ENCODE measurements at places on chromosomes 12 and 14.

DNA sequence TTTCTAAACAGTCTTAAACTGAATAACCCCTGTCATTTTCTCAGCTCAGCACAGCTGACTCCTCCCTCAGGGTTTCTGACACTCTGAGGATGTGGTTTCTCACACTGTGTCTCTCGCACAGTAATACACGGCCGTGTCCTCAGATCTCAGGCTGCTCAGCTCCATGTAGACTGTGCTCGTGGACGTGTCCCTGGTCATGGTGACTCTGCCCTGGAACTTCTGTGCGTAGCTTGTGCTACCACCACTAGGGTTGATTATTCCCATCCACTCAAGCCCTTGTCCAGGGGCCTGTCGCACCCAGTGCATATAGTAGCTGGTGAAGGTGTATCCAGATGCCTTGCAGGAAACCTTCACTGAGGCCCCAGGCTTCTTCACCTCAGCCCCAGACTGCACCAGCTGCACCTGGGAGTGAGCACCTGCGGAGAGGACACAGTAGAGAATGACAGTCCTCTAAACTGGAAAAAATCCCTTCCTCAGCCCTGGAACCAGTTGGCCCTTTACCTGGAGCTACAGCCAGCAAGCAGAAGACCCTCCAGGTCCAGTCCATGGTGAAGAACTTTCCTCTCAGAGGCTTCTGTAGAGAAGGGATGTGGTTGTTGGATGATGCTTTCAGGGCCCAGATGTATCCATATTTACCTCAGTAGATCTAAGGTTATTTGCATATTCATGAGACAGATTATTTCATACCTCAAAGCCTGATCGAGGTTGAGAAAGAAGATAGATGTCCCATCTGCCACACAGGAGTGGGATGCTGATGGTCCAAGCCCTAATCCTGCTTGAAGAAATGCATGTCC, 984.8 kb downstream of the TMEM121 start:
- H3K27me3 ChIP-seq, result no peaks in the 10 kb centered on the region
- DNase-seq, result peak; percentile 60
- peak overlapping the region; percentile 84 for H3K27ac ChIP-seq
- H3K4me1 ChIP-seq, result peaks cover 70% of the 10 kb centered on the region

DNA sequence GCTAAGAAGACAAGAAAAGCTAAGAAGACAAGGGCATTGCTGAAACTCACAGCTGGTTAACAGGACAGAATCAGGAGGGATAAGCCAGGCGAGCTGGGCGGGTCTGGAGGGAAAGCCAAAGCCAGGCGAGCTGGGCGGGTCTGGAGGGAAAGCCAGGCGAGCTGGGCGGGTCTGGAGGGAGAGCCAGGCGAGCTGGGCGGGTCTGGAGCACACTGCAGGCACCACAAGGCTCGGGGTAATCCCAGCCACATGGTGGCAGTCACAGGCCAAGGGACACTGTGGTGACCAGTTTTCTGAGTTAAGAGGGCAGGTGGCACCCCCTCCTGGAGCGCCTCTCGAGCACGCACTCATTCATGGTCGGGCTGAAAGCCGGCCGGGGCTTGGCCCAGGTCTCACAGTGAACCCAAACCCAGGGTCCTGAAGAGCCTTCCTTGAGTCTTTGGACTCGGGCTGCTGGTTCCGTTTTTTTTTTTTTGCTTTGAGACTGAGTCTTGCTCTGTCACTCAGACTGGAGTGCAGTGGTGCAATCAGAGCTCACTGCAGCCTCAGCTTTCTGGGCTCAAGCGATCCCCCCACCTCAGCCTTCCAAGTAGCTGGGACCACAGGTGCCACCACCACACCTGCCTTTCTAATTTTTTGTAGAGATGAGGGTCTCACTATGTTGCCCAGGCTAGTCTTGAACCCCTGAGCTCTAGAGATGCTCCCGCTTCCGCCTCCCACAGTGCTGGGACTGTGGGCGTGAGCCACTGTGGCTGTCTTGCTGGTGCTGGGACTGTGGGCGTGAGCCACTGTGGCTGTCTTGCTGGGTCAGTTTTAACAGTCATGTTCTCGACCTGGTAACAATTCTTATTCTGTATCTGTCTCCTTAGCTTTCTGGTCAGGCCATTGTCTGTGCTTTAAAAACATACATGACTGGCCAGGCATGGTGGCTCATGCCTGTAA, 40.2 kb downstream of the HSP90AA1 start:
- H3K27me3 ChIP-seq, result no peaks in the 10 kb centered on the region
- H3K4me3 ChIP-seq, result no peak overlapping the region
- peak overlapping the region; percentile 69 for H3K27ac ChIP-seq
- no peaks in the 10 kb centered on the region for H3K4me1 ChIP-seq

DNA sequence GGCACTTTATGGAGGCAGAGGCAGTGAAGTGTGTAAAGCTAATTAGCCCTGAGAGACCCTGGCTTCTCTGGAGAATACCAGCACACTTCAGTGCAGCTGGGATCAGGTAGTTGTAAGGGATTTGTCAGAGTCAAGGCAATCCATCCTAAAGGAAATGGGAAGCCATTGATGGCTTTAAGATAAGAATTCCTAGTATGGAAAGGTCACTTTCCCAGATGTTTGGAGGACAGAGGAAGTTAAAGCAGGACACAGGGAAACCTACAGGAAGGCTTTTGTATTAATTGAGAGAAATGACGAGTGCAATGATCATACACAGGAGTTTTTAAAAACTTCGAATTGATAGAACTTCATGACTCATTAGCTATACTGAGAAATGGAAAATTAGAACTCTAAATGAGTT, 254.4 kb downstream of the SLC16A7 start:
- no peaks in the 10 kb centered on the region for H3K36me3 ChIP-seq
- no peak for DNase-seq
- peaks cover under 1% of the 10 kb centered on the region for H3K27me3 ChIP-seq
- H3K27ac ChIP-seq, result no peak overlapping the region

DNA sequence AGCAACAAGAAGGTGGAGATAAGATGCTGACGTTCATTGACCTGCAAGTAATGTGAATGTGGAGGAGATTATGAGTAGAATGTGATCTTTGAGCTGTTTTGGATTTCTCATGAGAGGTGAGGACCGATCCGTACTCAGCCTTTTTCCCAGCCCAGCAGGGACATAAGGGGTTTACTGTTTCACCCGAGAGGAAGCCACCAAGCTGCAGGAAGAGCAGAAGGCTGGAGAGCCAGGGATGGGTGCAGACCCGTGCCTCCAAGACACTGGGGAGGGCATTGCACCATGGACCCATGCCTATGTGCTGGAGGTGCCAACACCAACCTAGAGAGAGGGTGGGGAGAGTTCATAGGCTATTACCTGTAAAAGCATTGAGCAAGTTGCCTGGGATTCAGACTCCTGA, 206.0 kb upstream of the DIO3 start:
- DNase-seq, result no peak
- no peak overlapping the region for H3K4me3 ChIP-seq
- no peaks in the 10 kb centered on the region for H3K36me3 ChIP-seq
- H3K4me1 ChIP-seq, result no peaks in the 10 kb centered on the region

All from effector memory CD8-positive, alpha-beta T cell (primary cell).